ENCODE measurements at places on chromosomes 7 and 10.

- DNase-seq, result peak; percentile 86
Observed at GRCh38 chr10:97648562-97649404, 8.3 kb downstream of the PI4K2A start.

GRCh38 chr7:3272691-3273141 is 28.3 kb upstream of the SDK1 start:
- DNase-seq, result no peak

DNA sequence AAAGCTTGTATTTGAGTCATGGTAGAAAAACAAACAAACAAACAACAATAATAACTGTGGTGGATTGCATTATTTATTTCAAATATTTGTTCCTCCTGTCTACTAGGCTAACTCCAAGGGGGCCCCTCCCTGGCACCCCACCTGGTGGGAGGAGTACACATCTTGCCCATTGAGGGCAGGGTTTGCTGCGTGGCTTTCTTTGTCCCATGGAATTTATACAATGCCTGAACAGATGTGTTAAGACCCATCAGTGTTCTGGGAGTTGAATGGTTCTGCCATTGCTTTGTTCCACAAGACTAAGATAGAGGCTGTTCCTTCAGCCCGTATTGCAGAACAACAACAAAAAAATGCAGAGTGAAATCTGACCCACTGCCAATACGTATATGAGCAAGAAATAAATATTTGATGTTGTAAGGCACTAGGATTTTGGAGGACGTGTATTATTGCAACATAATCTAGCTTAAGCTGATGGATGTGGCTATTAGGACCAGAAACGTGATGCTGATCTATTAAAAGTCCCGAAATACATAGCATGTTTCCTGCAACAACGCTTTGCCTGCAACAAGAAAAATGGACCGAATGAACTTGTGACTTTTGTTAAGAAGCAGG is 119.1 kb upstream of the JCAD start:
- DNase-seq, result no peak

DNA sequence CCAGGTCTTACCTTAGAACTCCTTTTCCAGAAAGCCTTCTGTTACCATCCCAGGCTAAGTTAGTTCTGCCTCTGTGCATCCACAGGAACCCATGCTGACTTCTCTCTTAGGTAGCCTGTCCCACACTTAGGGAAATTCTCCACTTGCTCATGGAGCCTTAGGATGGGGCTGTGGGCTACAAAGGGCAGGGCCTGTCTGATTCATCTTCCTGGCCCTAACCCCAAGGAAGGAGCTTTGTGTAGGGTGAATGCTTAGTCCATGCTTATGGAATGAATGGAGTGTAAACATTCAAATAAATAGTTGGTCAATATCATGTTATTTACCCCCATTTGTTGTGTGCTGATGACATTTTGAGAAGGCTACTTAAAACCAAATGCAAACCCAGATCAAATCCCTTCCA is 54.7 kb downstream of the EMX2 start:
- no peak for DNase-seq

- no peak for DNase-seq
Observed at GRCh38 chr7:21585070-21585724, 42.4 kb downstream of the DNAH11 start.

DNA sequence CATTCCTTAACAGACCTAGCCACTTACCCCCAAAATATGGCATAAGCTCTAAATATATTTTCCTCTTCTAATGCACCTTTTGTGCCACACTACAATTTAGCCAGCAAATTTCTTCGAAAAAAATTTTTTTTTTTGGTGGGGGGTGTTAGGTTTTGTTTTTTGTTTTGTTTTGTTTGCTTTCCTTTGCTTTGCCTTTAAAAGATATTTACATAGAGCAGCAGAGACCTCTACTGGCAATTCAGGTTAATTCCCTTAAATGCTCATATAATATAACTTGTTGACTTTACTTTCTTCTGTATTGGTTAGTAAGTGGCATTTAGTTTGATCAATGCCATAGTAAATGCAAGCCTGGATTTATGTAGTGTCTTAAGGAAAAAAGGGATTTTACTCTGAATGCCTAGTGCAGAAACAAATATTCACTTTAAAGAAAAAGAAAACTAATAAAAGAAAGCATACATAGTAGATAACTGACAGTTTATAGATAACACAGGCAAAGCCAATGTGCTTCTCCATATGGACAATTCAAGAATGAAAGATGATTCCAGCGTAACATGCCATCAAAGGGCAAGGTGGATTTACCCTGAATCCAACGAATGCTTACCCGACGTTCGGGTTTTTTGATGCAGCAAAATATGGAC is 1250.6 kb downstream of the GATA3 start:
- peak; percentile 65 for DNase-seq

DNA sequence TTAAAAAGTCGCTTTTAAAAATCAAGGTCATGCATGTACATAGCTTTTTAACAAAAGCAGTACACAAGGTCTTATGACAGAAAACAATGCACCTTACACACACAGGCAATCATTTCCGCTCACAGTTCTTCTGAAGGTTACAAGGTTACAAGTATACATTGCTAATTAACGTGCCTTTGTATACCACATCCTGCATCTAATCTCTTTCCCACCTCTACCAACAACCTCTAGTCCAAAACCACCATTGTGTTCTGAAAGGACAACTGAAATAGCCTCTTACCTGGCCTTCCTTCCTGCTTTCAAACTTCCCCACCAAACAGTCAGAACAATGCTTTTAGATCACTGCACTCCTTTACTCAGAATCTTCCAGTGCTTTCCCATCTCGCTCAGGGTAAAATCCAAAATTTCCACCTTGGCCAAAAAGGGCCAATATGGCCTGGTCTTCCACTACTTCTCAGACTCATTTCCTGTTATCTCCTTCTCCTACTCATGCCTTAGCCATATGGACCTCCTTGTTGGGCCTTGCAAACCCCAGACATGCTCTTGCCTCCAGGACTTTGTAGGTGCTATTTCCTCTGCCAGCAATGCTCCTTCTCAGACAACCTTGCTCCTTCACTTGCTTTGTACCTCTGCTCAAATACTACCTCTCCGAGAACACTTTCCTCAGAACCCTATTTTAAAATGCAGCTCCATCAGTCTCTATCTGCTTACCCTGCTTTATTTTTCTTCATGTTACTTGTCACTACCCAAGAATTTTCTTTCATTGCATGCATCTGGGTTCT is 205.4 kb downstream of the DNAJC1 start:
- no peak for DNase-seq

DNA sequence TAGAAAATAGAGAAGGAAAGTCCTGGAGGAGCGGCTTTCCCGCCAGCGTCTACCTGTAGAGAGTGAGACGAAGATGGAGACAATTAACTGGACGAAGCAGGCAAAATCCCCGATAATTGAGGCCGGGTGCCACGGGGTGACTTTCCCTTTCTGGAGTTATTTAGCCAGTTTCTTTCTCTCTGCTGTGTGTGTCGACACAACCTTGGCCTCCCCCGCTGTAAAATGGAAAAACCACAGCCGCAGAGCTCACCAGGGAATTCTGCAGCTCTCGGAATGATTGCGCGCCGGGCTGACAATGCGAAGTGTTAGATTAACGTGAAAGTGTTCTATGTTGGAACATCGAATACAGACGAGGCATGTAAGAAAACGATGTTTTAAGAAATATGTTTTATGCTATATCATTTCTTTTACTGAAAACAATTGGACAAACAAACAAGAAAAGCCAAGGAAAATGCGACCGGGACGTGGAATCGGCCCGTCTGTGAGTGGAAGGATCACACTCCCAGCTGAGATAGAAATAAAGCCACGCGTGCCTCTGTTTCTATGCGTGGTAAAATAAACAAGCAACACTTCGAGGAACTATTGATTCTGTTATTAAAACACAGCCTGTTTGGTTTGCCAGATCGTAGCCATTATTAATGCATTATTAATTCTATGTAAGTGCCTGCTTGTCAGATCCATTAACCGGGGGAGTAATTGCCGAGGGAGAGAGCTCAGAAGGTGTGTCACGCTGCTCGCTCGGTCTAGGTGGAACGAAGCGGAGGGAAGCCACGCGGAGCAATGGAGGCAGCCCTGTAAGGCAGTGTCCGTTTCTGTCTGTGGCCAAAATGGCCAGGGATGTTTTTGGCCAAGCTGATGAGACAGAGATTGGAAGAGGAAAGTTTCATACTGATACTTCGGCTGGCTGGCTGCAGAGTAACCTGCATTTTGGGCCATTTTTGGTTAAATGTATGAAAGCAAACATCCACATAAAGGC is 129.4 kb downstream of the DNAJB6 start:
- no peak for DNase-seq

DNA sequence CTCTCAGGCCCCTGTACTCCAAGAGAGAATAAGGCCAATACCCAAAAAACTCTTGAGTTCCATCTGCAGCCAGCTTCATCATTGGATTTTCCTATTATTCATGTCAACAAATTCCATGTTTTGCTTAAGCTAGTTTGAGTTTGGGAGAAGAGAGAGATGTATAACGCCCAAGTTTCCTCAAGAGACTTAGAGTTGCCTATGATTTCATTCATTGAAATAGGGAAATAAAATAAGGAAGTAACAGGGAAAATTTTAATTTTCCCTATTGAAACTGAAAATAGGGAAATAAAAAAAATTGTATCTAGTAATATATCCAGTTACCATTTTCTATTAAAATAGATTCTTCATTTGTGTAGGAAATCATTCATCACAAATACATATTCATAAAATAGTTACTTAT is 66.5 kb upstream of the SVIL start:
- no peak for DNase-seq

- DNase-seq, result no peak
Observed at GRCh38 chr7:138194567-138194966, 118.3 kb downstream of the AKR1D1 start.

DNA sequence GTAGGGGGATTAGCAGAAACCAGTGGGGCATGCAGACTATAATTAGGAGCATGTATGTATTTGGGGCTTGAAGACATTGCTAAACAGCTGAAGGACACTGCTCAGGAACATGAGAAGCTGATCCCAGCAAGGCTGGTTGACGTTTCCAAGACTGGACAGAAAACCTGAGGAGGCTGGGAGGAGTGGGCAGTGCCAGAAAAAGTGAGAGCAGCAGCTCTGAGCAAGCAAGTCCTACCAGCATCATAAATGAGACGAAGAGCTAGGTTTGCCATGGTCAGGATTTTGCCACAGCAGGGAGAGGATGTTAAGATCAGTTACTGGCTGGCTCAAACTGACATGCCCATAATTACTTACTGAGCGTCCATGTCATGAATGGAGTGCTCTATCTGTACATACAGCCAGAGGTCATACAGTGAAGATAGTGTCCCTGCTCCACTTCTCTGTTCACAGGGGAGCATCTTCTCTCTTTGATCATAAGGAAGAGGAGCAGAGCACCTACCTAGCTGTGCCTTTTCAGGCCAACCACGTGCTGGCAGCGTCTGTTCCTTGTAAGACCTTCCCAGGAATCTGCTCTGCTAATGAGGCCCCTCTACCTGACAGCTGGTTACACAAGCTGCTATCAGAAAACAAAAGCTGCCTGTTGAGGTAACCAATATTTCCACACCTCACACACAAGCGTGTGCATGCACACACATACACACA is 44.7 kb downstream of the PDE1C start:
- DNase-seq, result no peak

DNA sequence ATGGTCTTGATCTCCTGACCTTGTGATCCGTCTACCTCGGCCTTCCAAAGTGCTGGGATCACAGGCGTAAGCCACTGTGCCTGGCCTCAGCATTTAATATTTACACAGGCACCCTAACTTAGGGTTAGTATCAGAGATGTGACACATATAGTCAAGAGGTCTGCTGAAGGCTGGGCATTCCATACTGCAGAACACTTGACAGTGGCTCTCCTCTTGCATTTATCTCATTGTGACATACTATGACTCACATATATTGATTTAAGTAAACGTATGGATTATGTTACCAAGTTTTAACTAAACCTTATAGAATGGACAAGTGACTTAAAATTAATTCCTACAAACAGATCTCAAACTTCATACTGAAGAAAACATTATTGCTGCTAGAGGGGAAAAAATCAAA is 36.6 kb downstream of the BRAF start:
- no peak for DNase-seq

- DNase-seq, result no peak
Observed at GRCh38 chr7:30915751-30916150, 4.1 kb downstream of the AQP1 start.

DNA sequence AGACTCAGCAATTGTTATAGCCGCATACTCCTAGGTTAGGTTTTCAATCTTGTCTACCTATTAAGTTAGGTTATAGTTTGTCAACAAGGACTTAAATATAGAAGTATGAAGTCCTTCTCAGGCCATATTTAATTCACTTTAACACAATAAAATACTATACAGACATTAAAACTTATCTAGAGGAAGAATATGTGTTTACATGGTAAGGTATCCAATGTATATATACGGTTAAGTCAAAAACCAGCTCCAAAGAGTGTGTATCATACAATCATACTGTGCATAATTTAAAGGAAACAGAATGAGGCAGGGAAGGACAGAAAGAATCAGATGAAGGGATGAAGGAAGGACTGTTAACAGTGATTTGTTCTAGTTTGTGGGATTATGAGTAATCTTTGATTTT is 79.5 kb upstream of the LANCL2 start:
- DNase-seq, result no peak

- no peak for DNase-seq
Observed at GRCh38 chr10:12459762-12460161, 110.4 kb downstream of the CAMK1D start.

DNA sequence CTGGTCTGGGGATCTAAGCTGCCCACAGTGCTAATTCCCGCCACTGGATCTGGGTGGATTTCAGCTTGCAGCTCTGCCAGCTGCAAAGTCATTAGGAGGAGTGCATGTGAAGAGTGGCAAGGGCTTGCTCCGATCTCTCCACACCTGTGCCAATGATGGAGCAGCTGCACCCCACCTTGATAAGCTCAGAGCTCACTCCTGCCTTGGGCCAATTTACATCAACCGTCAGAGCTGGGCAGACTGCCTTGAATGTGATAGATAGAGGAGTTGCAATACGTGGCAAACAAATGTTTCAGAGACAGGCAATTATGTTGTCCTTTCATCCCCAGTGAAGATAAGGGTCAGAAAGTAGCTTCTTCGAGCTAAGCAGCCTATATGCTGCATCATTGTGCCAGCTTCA is 379.9 kb downstream of the SH2D4B start:
- no peak for DNase-seq

DNA sequence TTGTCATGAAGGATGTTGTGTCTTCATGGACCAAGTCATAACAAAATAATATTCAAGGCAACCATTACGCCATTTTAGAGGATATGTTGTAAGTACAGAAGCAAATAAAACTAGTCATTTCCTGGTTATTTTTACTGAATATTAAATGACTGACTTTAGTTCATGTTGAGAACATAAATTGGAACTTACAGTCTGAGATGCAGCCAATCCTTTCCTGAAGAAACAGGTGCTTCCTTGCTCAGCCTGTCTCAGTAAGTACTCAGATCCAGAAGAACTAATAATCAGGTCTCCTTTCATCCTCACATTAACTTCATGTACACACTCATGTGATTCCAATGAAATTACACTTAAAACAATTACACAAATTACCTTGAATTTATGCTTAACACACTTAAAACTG is 12.3 kb downstream of the SEMA3A start:
- DNase-seq, result no peak

- peak; percentile 91 for DNase-seq
Observed at GRCh38 chr10:103470761-103471653, 8.0 kb downstream of the CALHM3 start.

GRCh38 chr7:25642849-25643248 is 414.6 kb upstream of the NPVF start:
- DNase-seq, result no peak

- peak; percentile 54 for DNase-seq
Observed at GRCh38 chr10:93199191-93199751, 125.6 kb downstream of the CYP26A1 start.

- no peak for DNase-seq
Observed at GRCh38 chr7:133950855-133951254, 176.3 kb upstream of the LRGUK start.

Data from hematopoietic multipotent progenitor cell treated with erythropoietin and hydrocortisone succinate and interleukin-3 and kit ligand, for 4 days (in vitro differentiated cells).